Lung (tissue), 17 donors: ENCODE measurements at places on chromosomes 4 and X. TPM values are rescaled to one million over a fixed set of nuclear protein-coding genes. Genes with fewer than 3 reads are reported as not detected.

GRCh38 chrX:27350476-27350875 is 112.7 kb downstream of the PPP4R3C start:
- no peak overlapping the region for H3K27ac ChIP-seq
- no peaks in the 10 kb centered on the region for H3K4me1 ChIP-seq
- no peaks in the 10 kb centered on the region for H3K27me3 ChIP-seq

GRCh38 chr4:139611391-139611790 is 54.2 kb upstream of the MGST2 start:
- H3K36me3 ChIP-seq: no peaks in the 10 kb centered on the region
- no peaks in the 10 kb centered on the region for H3K27me3 ChIP-seq
- no peak overlapping the region for H3K27ac ChIP-seq
- no peak overlapping the region for H3K4me3 ChIP-seq

DNA sequence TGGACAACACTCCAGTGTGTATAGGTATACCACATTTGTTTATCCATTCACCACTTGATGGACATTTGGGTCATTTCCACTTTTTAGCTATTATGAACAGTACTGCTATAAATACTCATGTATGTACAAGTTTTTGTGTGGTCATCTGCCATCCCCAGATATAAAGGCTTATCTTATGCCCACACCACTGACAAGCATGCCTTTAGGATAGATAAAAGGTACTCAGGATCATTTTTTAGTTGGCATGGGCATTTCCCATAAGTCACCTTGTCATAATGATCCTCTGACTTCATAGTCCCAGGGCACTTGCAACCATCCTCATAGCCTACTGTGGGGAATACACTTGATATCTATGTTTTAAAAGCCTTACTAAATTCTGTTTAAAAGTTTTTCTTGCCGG is 6.3 kb downstream of the AWAT1 start:
- no peaks in the 10 kb centered on the region for H3K4me1 ChIP-seq
- H3K27ac ChIP-seq: no peak overlapping the region
- no peaks in the 10 kb centered on the region for H3K27me3 ChIP-seq
- no peaks in the 10 kb centered on the region for H3K36me3 ChIP-seq
- no peak for DNase-seq

DNA sequence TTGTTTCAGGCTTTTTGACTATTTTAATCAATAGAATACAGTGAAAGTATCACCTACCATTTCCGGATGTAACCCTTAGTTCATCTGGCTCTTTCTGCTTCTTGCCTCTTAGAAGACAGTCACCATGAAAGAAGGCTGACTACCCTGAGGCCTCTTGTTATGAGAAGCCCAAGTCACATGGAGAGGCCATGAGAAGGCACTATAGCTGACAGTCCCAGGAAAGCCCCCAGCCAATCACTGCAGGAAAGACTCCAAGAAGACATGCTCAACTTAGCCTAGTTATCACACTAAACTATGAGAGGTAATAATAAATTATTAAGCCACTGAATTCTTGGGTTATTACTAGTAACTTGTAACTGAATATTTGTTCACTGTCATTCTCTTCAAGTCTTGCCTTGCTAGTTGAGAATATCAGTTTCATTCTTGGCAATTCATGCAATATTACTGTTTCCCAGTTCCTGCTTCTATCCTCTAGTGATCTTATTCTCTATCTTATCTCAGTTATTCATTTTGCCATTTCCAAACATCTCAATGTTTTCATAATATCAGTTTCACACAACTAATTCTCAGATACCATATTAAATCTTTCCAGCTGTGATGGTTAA is 57.1 kb upstream of the GUCY1A1 start:
- no peak overlapping the region for H3K27ac ChIP-seq
- DNase-seq: no peak
- no peaks in the 10 kb centered on the region for H3K36me3 ChIP-seq
- H3K4me1 ChIP-seq: peaks cover 6% of the 10 kb centered on the region
- H3K4me3 ChIP-seq: no peak overlapping the region
- no peaks in the 10 kb centered on the region for H3K27me3 ChIP-seq

DNA sequence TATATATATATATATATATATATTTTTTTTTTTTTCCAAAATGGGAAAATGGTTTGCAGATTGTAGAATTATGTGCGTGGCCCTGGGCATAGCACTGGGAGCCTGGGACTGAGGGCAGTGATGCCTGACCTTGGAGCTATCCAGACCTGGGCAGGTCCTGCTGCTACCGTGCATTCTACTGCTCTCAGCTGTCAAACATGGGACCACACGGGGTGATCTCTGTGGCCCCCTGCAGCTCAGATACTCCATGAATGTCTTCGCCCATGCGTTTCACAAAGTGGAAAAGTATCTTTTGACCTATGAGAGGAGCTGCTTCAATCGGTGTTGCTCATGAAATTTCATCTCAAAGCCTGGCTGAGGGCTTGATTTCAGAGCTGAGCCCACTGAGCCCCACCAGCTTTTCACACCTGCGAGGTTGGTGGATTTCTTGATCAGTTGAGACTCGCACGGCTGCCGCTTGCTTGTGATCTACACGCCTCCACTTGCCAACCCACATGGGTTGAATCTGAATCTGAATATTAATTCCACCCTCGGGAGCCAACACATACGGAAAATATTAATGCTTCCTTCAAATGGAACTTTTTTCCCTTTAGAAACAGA is 35.7 kb downstream of the ING2 start:
- H3K27me3 ChIP-seq: no peaks in the 10 kb centered on the region
- H3K36me3 ChIP-seq: no peaks in the 10 kb centered on the region
- DNase-seq: no peak
- H3K27ac ChIP-seq: no peak overlapping the region

- H3K36me3 ChIP-seq: no peaks in the 10 kb centered on the region
- H3K27ac ChIP-seq: no peak overlapping the region
- no peaks in the 10 kb centered on the region for H3K4me1 ChIP-seq
- no peak overlapping the region for H3K4me3 ChIP-seq
These were observed 28.5 kb upstream of the LONRF3 start for GRCh38 chrX:118945921-118946320.

DNA sequence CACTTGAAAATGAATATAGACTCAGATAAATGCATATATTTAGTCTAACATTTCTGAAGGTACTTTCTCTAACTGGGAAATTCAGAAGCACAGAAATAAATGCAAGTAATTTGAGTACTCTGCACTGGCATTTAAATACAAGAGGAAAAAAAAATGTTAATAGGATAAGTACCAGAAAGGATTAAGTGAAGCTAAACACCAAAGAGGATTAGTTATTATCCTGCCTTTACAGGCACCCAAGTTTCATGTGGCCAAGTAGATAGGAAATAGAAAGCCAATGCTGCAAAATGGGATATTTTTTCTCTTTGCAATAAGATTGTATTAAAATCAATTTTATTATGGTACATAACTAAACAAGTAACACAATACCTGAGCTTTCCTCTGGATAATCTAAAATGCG is 762.5 kb downstream of the PCDH7 start:
- no peaks in the 10 kb centered on the region for H3K27me3 ChIP-seq
- no peaks in the 10 kb centered on the region for H3K4me1 ChIP-seq
- H3K36me3 ChIP-seq: no peaks in the 10 kb centered on the region
- H3K27ac ChIP-seq: no peak overlapping the region

DNA sequence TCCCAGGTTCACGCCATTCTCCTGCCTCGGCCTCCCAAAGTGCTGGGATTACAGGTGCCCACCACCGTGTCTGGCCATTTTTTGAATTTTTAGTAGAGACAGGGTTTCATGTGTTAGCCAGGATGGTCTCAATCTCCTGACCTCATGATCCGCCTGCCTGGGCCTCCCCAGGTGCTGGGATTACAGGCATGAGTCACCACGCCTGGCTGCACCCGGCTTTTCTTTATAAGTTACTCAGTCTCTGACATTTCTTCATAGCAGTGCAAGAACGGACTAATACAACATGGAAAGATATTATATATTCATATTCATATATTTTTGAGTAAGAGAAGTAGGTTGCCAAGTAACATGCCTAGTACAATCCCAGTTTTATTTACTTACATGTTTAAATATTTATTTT is 22.9 kb downstream of the SHROOM3 start:
- H3K36me3 ChIP-seq: no peaks in the 10 kb centered on the region
- no peak overlapping the region for H3K27ac ChIP-seq
- H3K4me3 ChIP-seq: no peak overlapping the region
- no peak for DNase-seq
- peaks cover 2% of the 10 kb centered on the region for H3K4me1 ChIP-seq

GRCh38 chr4:105023668-105024055 is 123.0 kb upstream of the TET2 start:
- DNase-seq: no peak
- no peaks in the 10 kb centered on the region for H3K27me3 ChIP-seq
- no peaks in the 10 kb centered on the region for H3K36me3 ChIP-seq
- no peaks in the 10 kb centered on the region for H3K4me1 ChIP-seq
- H3K27ac ChIP-seq: no peak overlapping the region

Gene CPZ
- total RNA-seq: 5.5 TPM

Gene PDCL2
- not detected for total RNA-seq

Gene MSANTD1
- 1.1 TPM for total RNA-seq

Gene IGFBP7
- 398 TPM for total RNA-seq

Gene TASL
- 3.2 TPM for total RNA-seq

Gene PAGE4
- total RNA-seq: not detected

Gene AGTR2
- 33.8 TPM for total RNA-seq

Gene TGIF2LX
- total RNA-seq: not detected

Gene ATOH1
- total RNA-seq: not detected
